NCI-H1436 treated with DMSO at 0.1 percent for 48 hours (cell line): ENCODE measurements at places on chromosomes 6 and 20.

GRCh38 chr6:170584954-170585498 lies 589 bp upstream of the PDCD2 start:
- DNase-seq = no peak

DNA sequence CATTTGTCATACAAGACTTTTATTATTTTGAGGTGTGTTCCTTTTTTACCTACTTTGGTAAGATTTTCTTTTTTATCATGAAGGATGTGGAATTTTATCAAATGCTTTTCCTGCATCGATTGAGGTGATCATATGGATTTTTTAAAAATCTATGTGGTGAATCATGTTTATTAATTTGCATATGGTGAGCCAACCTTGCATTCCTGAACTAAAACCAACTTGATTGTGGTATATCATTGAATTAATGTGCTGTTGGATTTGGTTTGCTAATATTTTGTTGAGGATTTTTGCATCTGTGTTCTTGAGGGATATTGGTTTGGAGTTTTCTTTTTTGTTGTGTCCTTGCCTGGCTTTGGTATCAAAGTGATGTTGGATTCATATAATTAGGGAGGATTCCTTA lies 848.1 kb upstream of the EYS start:
- no peak for DNase-seq

DNA sequence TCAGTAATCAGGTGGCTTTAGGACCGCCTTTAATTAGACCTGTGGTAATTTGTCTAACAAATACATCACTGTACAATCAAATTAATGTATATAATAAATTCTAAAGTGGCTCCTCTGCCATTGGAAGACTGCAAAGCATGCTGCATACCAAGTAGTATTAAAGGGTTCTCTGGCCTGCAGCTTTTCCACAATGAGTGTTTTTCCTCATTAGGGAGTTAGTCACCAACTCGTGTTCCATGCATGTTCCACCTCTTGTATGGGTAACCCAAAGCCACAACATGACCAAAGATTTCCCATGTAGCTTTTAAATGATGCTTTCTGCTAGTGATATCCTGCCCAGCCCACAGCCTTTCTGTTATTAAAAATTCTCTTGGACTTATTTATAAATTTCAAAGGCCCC lies 218.7 kb downstream of the FUT9 start:
- no peak for DNase-seq

GRCh38 chr20:46563170-46563859 lies 12.9 kb upstream of the OCSTAMP start:
- no peak for DNase-seq

DNA sequence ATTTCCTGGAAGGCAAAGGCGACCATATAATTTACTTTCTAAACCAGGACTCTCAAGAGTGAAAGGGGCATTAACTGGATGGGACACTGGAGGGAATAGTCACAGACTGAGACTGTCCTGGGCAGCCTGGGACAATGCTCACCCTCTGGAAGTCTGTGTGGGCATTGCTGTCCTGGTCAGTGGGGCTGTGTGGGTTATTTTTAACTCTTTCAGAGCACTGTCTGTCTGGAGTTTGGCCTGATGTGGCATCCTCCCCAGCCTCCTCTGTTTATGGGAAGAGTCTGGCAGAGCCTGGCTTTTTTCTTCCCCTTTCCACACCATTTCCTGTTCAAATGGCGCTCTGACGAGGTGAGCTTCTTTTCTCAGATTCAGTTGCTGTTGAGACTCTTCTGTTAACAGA lies 11.7 kb downstream of the DAAM2 start:
- no peak for DNase-seq

DNA sequence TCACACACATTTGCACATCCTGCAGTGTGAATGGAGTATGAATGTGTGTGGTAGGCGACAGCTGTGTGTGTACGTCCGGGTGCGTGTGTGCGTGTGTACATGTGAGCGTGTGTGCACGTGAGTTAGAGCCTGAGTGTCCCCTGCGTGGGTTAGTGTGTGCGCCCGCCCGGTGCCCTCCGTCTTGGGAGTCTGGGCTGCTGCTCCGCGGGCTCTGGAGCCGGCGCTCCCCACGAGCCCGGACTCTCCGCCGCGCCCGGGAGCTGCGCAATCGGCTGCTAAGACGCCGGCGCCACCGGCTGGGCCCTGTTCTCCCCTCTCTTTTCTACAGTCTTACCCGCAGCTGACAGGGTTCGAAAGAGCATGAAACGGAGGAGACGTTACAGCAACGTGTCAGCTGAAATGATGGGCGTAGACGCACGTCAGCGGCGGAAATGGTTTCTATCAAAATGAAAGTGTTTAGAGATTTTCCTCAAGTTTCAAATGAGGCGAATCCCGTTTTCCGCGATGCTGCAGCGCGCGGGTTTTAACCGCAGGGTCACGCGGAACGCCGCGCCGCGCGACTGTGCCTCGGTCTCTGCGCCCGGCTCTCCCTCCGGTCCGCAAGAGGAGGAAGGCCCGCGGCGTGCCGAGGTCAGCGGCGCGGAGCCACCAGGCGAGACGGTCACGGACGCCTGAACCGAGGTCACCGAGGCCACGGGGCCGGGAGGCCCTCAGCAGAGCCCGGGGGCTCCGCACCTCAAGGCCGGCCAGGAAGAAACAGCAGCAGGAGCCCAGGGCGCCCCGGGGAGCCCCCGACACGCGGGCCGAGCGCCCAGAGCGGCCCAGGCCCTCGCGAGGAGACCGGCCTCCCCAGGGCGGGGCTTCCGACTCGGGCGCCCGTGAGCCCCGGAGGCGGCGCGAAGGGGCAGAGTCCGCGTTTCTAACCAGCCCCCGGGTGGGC lies 95.3 kb upstream of the BHLHE23 start:
- DNase-seq = no peak

GRCh38 chr6:138907167-138907566 lies 80.9 kb downstream of the REPS1 start:
- DNase-seq = no peak

DNA sequence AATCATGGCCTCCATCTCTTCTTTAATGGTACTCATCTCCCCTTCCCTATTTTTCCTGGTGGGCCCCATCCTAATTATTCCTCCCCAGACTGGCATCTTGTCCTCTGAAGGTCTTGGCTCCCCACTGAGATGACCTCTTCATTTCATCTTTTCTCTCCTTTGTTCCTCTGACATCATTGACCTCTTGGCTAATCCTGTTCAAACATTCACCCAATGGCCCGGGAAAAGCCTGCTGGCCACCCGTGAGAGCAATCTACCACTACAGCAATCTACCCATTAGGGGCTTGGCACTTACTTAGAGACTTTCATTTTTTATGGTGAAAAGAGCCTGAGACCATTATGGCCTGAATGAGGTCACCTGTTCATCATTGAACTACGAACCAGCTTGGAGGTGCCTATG lies 130.8 kb downstream of the DNAH8 start:
- DNase-seq = no peak

DNA sequence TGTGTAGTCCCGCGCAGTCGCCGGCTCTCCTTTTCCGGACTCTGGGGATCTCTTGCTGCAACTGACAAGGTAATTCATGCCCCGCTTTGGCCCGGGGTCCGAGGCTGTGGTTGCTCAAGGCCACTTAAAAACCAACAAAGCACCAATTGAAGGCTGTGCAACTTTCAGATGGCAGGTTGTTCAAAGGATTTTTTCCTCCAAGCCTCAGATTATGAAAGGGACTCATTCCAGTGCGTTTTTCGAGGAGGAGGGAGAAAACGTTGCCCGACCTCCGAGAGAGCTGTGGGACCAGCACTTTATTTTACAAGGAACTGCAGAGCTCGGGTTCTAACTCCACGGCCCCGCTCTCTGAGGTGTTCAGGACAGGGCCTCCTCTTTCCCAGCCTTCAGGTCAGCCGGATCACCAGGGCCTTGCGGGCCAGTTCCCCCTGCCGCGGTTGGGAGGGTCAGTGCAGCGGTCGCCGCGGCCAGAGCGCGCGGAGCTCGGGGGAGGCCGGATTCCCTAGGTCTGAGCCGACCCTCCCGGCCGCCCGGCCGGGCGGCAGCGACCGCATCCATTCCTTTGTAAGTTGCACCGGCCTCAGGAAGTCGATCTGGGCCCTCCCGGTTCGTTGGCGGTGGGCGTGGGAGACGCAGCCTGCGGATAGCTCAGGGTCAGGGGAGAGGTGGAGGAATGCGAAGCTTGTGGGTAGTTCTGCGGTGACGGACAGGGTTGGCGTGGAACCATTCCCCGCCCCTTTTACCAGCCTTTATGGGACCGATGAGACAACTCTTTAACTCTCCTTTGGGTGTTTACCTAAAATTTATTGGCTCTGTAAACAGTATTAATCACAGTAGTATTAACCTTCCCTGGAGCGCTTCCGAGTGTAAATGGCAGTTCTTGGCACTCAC lies 1.6 kb downstream of the UTRN start:
- no peak for DNase-seq
